ENCODE measurements at places on chromosomes 16 and 17. TPM values are rescaled to one million over a fixed set of nuclear protein-coding genes. Genes with fewer than 3 reads are reported as not detected.

GRCh38 chr17:68704871-68705713 lies 103.9 kb upstream of the FAM20A start:
- peaks cover 41% of the 10 kb centered on the region for H3K4me1 ChIP-seq
- H3K27ac ChIP-seq: peak overlapping the region; percentile 97
- H3K4me3 ChIP-seq: peak overlapping the region; percentile 56
- H3K27me3 ChIP-seq: no peaks in the 10 kb centered on the region
- DNase-seq: peak; percentile 93
- no peaks in the 10 kb centered on the region for H3K36me3 ChIP-seq

- no peaks in the 10 kb centered on the region for H3K36me3 ChIP-seq
- H3K27me3 ChIP-seq: no peaks in the 10 kb centered on the region
- H3K27ac ChIP-seq: no peak overlapping the region
- no peak for DNase-seq
These were observed 93.2 kb upstream of the SIAH1 start for GRCh38 chr16:48478393-48478792.

GRCh38 chr17:340074-340473 lies 12.5 kb downstream of the RPH3AL start:
- no peak overlapping the region for H3K4me3 ChIP-seq
- H3K4me1 ChIP-seq: no peaks in the 10 kb centered on the region
- H3K27ac ChIP-seq: no peak overlapping the region
- H3K27me3 ChIP-seq: no peaks in the 10 kb centered on the region
- no peak for DNase-seq

DNA sequence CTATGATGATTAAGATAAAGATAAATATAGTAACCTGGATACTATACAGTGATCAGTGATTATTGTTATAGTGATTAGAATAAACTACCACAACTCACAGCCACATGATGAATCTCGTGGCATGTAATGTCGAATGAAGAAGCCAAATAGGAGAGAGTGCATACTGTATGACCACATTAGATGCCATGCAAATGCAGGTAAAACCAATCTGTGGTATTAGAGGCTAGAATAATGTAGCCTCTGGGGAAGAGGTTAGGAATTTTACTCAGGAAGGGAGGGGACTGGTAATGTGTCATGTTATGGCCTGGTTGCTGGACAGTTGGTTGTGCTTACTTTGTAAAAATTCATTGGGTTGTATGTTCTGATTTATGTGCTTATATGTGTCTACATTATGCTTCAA lies 402.7 kb downstream of the CDH13 start:
- no peaks in the 10 kb centered on the region for H3K4me1 ChIP-seq
- DNase-seq: no peak
- H3K4me3 ChIP-seq: no peak overlapping the region
- H3K27me3 ChIP-seq: no peaks in the 10 kb centered on the region
- no peaks in the 10 kb centered on the region for H3K36me3 ChIP-seq

OR4D1 gene
- not detected for polyA plus RNA-seq

GRCh38 chr17:64736804-64737492 lies 74.8 kb upstream of the SMURF2 start:
- DNase-seq: peak; percentile 69
- H3K36me3 ChIP-seq: no peaks in the 10 kb centered on the region
- no peak overlapping the region for H3K4me3 ChIP-seq
- H3K4me1 ChIP-seq: peaks cover 51% of the 10 kb centered on the region
- H3K27ac ChIP-seq: no peak overlapping the region
- H3K27me3 ChIP-seq: no peaks in the 10 kb centered on the region

Measured in GM23248 (cell line).